ENCODE measurements at places on chromosomes 11 and 22.
A peak's percentile ranks its signal among the peaks of the same experiment; 100 is the strongest.

GRCh38 chr11:69267395-69267805 is 26.6 kb upstream of the MYEOV start:
- DNase-seq: no peak

DNA sequence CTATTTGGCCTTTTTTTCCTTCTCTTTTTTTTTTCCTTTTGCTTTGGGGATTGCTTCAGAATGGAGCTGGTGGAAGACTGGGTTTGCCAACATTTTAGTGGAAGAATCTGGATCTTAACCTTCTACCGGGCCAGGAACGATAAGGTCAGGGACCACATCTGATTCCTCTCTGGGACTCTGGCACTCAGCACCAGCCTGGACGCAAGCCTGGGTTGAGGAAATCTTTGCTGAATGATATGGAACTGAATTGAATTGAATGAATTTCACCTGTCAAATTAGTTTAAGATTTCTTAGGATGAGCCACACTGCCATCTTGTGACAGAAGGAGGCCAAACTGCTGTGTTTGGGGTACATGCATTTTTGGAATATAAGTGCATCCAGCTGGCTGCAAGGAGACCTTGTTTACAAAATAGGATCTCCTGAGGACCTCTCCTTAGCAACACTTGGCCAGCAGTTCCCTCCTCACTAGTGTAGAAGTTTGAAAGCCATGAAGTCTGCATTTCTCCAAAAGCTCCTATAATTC is 30.4 kb downstream of the TPBGL start:
- no peak for DNase-seq

DNA sequence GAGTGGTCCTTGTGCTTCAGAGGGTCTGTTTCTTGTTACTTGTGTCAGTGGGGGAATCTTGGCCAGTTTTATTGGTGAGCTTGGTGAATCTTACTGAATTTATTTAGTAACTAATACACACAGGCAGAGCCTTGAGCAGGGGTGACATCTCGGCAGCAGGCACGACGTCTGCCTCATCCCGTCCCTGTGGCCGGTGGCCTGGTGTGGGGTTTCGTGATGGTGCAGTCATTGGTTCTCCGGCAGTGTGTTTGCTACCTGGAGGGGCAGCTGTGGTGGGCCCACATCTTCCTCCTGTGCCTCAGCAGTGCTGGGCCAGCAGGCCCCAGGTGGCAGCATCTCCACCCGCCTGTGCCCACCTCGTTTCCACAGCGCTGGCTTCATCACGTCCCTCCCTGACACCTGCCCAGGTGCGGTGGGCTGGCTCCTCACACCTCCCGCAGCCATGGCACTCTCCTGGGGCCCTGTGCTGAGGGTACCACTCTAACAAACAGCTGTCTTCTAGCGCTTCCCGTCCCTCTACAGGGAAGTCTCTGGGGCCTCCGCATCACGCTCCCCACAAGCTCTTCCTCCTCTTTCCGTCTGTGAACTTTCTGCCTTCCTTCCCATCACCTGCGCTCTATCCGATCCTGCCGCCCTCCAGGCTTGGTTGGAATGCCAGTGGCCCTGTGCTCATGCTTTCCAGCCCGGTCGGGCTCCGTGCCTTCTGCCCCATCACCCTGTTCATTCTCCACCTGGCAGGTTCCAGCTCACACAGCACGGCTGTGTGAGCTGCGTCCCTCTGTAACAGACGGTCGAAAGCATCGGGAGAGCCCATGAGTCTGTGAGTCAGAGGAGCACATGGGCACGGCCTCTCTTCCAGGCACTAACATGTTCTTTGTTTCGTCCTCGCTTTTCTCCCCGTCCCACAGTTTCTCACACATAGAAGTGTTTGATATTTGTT is 203.4 kb downstream of the TBC1D22A start:
- DNase-seq: no peak

GRCh38 chr11:34366522-34366921 is 8.7 kb upstream of the ABTB2 start:
- DNase-seq: peak; percentile 21

GRCh38 chr11:32100495-32100894 is 9.6 kb downstream of the RCN1 start:
- no peak for DNase-seq

GRCh38 chr11:122105044-122105758 is 10.8 kb downstream of the BLID start:
- DNase-seq: no peak
